ENCODE measurements at places on chromosomes 6 and 20. TPM values are rescaled to one million over a fixed set of nuclear protein-coding genes. Genes with fewer than 3 reads are reported as not detected.

PRDM1 gene
- 12.4 TPM for total RNA-seq

GPR63 gene
- 0.22 TPM for total RNA-seq

ULBP3 gene
- total RNA-seq = not detected

WASF1 gene
- 14.4 TPM for total RNA-seq

CALHM6 gene
- 1.7 TPM for total RNA-seq

GABRR1 gene
- not detected for total RNA-seq

BEND6 gene
- 1.5 TPM for total RNA-seq

FGD2 gene
- 70.7 TPM for total RNA-seq

GID8 gene
- 15.3 TPM for total RNA-seq

LY86 gene
- 111 TPM for total RNA-seq

CPXM1 gene
- total RNA-seq = 85.5 TPM

SLA2 gene
- 0.85 TPM for total RNA-seq

GRIK2 gene
- total RNA-seq = 0.19 TPM

Data from subcutaneous adipose tissue (tissue), 4 donors.